ENCODE measurements at places on chromosomes 11 and 22. TPM values are rescaled to one million over a fixed set of nuclear protein-coding genes. Genes with fewer than 3 reads are reported as not detected.

DNA sequence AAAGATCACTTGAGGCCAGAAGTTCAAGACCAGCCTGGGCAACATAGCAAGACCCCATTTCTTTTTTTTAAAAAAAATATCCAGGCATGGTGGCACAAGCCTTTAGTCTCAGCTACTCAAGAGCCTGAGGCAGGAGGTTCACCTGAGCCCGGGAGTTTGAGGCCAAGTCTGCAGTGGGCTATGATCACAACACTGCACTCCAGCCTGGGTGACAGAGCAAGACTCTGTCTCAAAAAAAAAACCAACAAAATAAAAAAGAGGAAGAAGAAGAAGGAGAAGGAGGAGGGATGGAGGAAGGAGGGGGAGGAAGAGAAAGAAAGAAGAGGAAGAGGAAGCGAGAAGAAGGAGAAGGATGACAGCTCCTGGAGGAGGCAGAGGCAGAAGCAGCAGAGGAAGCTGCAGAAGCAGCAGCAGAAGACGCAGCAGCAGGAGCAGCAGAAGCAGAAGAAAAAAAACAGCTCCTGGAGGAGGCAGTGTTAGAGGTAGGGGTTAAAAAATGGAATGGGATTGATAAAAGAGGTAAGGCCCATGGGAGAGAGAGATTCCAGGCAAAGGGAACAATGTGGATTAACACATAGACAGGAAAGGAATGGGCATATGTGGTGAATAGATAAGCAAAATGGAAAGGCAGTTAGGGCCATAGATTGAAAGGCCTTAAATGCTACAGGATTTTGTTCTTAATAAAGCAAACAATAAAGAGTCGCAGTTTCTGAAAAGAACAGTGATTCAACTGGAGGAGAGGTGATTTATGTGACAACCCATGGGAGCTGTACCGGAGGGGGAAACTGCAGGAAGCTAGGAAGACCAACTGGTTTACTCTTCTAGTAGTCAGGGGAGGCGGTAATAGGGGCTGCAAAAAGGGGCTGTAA, 10.9 kb downstream of the PRCP start:
- H3K27ac ChIP-seq: no peak overlapping the region
- DNase-seq: no peak
- no peak overlapping the region for H3K4me3 ChIP-seq
- H3K27me3 ChIP-seq: no peaks in the 10 kb centered on the region
- H3K4me1 ChIP-seq: no peaks in the 10 kb centered on the region
- no peaks in the 10 kb centered on the region for H3K36me3 ChIP-seq

DNA sequence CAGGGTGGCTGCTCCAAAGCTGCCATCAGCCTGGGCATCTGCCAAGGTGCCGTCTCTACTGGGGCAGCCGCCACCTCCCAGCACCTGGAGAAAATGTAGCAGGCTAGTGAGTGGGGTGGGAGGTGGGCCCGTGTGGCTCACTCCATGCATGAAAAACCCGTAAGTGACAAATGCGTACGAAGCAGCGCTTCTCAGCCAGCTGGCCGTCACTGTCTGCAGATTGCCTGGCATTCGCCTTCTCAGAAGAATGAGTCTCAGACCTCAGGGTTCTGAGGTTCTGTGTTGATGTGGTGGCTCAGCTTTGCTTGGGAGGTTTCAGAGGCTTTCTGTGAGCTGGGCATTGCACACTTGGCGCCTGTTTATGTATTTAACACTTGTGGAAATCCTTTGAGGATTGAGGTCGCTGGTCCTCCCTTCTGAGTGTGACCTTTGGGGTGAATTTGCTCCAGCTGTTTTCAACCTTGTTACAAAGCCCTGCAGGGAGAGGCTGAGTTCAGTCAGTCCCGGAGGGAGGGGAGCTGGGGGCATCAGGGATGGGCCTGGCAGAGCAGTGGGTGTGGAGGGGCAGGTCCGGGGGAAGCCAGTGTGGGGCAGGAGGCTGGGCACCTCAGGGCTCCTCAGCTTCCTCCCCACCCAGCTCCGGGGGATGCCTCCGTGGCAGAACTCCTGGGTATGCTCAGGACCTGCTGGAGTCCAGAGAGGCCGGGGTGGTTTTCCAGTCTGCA, 977.0 kb downstream of the TBC1D22A start:
- H3K27me3 ChIP-seq: no peaks in the 10 kb centered on the region
- no peak overlapping the region for H3K27ac ChIP-seq
- no peaks in the 10 kb centered on the region for H3K36me3 ChIP-seq
- H3K4me1 ChIP-seq: no peaks in the 10 kb centered on the region
- no peak overlapping the region for H3K4me3 ChIP-seq

The RIMBP3C gene
- 0.38 TPM for polyA plus RNA-seq

DNA sequence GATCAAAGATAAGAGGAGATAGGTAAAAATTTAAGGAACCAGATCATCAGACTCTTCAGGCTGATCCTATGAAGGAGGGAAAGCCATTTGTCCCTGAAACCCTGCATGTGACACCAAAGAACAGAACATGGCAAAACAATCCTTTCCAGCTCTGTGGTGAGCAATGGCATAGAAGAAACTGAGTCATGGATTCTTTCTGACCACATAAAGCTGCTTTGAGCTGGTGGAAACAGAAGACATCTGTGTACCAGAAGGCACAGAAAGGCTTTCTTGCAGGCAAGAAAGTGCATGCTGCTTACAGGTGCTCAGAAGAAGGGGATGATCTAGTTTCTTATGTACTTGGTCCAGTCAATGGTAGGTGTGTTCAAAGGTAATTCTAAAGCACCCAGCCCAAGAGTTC, 45.0 kb upstream of the APOA1 start:
- no peaks in the 10 kb centered on the region for H3K4me1 ChIP-seq
- H3K27me3 ChIP-seq: no peaks in the 10 kb centered on the region
- H3K4me3 ChIP-seq: no peak overlapping the region
- H3K36me3 ChIP-seq: no peaks in the 10 kb centered on the region

DNA sequence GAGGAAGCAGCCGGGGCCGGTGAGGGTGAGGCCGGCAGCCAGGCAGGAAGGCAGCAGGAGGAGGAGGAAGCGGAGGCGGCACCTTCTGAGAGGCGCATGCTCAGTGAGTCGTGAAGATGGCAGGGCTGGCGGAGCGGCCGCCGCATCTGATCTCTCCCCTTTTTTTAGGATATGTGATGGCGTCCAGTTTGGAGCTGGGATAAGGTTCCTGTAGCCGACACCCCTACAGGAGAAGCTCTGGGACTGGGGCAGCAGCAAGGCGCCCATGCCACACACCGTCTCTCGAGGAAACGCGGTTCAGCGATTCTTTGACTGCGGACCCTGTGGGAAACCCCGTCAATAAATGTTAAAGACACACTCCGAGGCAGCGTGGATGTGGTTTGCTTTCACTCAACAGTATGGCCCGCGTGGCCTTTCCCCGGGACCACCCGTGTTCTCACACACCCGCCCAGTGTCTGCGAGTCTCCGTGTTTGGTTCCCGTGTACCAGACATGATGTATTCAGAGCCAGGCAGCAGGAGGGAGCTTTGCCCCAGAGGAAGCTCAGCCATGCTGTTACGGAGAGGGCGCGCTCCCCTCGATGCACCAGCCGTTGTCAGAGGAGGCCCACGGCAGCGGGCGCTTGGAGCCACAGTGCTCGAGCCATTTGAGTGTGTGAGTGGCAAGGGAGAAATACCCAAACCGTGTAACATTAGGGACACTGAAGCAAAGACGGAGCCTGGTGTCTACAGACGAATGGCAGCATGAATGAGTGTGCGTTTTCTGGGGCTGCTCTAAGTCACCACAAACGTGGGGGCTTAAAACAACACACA, 27.7 kb upstream of the PARVB start:
- peaks cover 18% of the 10 kb centered on the region for H3K4me1 ChIP-seq
- peak overlapping the region; percentile 79 for H3K4me3 ChIP-seq
- H3K27ac ChIP-seq: peak overlapping the region; percentile 73
- H3K36me3 ChIP-seq: peaks cover 27% of the 10 kb centered on the region
- H3K27me3 ChIP-seq: no peaks in the 10 kb centered on the region

The TMEM132A gene
- not detected for polyA plus RNA-seq

The GPHA2 gene
- not detected for polyA plus RNA-seq

GRCh38 chr11:120401506-120401905, 65.3 kb downstream of the ARHGEF12 start:
- no peaks in the 10 kb centered on the region for H3K4me1 ChIP-seq
- H3K27me3 ChIP-seq: no peaks in the 10 kb centered on the region
- H3K27ac ChIP-seq: no peak overlapping the region

GRCh38 chr11:104583857-104584256, 314.4 kb downstream of the CASP12 start:
- no peaks in the 10 kb centered on the region for H3K36me3 ChIP-seq
- H3K4me1 ChIP-seq: no peaks in the 10 kb centered on the region
- DNase-seq: no peak
- H3K27ac ChIP-seq: no peak overlapping the region
- no peak overlapping the region for H3K4me3 ChIP-seq
- H3K27me3 ChIP-seq: no peaks in the 10 kb centered on the region

GRCh38 chr22:27799015-27799826, 2.3 kb downstream of the MN1 start:
- H3K36me3 ChIP-seq: no peaks in the 10 kb centered on the region
- no peak overlapping the region for H3K4me3 ChIP-seq
- no peaks in the 10 kb centered on the region for H3K27me3 ChIP-seq

GRCh38 chr11:118265954-118266353, 1.9 kb upstream of the MPZL2 start:
- DNase-seq: no peak
- no peaks in the 10 kb centered on the region for H3K36me3 ChIP-seq
- H3K27me3 ChIP-seq: peaks cover 4% of the 10 kb centered on the region
- peaks cover 10% of the 10 kb centered on the region for H3K4me1 ChIP-seq

DNA sequence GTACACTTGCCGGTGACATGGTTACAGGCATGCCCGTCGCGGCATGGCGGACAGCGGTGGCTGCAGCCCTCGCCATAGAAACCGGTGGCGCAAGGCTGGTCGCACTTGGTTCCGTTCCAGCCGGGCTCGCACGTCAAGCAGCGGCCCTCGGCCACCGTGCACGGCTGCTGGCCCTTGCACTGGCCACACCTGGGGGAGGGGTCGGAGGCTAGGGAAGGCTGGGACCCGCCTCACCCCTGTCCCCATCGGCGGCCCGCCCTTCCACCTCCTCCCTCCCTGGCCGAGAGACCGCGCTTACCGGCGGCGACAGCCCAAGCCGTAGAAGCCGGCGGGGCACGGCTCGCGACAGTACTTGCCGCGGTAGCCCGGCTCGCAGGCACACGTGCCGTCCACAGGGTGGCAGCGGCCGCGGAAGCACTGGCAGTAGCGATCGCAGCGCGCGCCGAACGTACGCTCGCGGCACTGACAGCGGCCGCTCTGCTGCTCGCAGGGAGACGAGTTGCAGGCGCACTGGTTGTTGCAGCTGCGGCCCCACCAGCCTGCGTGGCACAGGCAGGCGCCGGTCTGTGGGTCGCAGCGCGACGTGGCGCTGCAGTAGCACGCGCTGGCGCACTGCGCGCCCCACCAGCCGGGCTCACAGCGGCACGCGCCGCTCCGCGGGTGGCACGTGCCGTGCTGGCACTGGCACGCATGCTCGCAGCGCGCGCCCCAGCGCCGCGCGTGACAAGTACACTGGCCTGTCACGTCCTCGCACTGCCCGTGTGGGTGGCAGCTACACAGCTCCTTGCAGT, 6.7 kb downstream of the SCARF2 start:
- H3K27ac ChIP-seq: no peak overlapping the region
- peaks cover 7% of the 10 kb centered on the region for H3K27me3 ChIP-seq
- H3K4me3 ChIP-seq: no peak overlapping the region
- DNase-seq: peak; percentile 72
- H3K4me1 ChIP-seq: peaks cover 43% of the 10 kb centered on the region

GRCh38 chr11:3947061-3947460, 91.6 kb downstream of the STIM1 start:
- peaks cover 94% of the 10 kb centered on the region for H3K4me1 ChIP-seq
- H3K36me3 ChIP-seq: no peaks in the 10 kb centered on the region
- H3K27me3 ChIP-seq: no peaks in the 10 kb centered on the region
- H3K27ac ChIP-seq: peak overlapping the region; percentile 80
- peak overlapping the region; percentile 74 for H3K4me3 ChIP-seq
- DNase-seq: peak; percentile 65

DNA sequence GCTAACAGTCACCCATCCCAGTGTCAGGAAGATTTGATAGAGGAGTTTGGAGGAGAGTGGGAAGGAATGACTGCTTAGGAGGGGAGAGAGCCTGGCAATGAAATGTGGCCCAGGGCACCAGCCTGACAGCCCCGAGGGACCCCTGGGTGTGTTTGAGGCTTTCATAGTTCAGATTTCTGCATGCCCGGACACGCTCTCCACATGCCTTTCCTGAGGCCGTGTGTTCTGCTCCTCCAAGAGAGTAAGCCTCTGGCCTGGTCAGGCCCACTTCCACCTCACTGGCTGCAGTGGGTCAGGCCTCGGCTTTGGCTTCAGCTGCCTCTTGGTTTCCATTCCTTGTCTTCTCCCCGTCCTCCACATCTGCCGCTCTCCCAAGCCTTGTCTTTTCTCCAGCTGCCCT, 78.4 kb downstream of the C22orf31 start:
- no peaks in the 10 kb centered on the region for H3K36me3 ChIP-seq

The CHADL gene
- 0.58 TPM for polyA plus RNA-seq

The CYP2D6 gene
- 0.17 TPM for polyA plus RNA-seq

DNA sequence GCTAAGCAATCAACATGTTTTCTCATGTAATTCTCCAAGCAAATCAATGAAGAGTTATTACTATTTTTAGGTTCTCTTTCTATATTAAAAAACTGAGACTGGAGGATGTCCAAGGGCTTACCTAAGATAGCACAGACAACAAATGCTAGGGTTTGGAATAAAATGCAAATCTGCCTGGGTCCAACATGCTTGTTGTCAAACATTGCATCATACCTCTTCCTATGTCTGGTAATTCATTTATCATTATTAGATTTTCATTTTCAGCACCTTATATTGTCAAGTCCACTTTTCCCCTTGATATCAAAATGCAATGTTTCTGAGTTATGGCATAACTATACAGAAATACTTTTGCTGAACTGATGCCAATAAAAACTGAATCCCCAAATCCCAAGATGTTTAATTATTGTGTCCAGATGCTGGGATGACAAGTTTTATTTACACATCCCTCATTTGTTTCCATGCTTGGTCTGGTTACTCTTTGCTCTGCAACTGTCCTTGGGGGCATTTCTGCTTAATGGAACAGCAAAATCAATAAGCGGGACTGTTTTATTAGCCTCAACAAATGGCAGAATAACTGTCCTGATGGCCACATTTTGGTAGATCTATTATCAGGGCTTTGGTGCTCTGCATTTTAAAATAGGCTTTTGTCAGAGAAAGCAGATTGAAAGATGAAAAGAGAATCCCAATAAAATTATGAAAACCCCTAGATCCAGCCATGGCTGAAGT, 86.0 kb downstream of the C11orf87 start:
- no peak for DNase-seq
- no peaks in the 10 kb centered on the region for H3K36me3 ChIP-seq
- H3K4me3 ChIP-seq: no peak overlapping the region
- H3K27ac ChIP-seq: no peak overlapping the region
- no peaks in the 10 kb centered on the region for H3K4me1 ChIP-seq

Measured in CD4-positive, CD25-positive, alpha-beta regulatory T cell (primary cell).